ENCODE measurements at places on chromosomes 5 and 9. TPM values are rescaled to one million over a fixed set of nuclear protein-coding genes. Genes with fewer than 3 reads are reported as not detected.

GRCh38 chr9:18761742-18762300, 271.2 kb downstream of the SAXO1 start:
- DNase-seq, result no peak
- peaks cover 7% of the 10 kb centered on the region for H3K27me3 ChIP-seq
- no peak overlapping the region for H3K27ac ChIP-seq
- H3K4me3 ChIP-seq, result no peak overlapping the region

DNA sequence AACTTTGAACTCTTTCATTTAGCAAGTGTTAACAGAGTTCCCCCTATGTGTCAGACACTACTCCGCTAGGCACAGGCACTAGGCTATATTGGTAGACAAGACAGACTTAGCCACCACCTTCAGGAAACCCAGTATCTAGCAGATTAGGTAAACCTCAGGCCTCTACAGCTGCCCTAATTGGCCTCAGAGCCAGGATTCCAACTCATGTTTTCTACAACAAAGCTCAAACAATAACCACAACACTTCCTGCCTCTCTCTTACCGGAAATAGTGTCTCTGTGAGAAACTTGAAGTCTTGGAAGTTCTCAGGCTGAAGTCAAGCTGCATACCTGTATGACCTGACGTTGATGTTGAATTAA, 116.6 kb upstream of the SLC44A1 start:
- peak; percentile 87 for DNase-seq
- H3K4me3 ChIP-seq, result peak overlapping the region; percentile 1
- no peaks in the 10 kb centered on the region for H3K36me3 ChIP-seq
- H3K27ac ChIP-seq, result peak overlapping the region; percentile 3
- peaks cover 24% of the 10 kb centered on the region for H3K27me3 ChIP-seq
- H3K4me1 ChIP-seq, result peaks cover 36% of the 10 kb centered on the region

- H3K27me3 ChIP-seq, result peaks cover 16% of the 10 kb centered on the region
- no peak overlapping the region for H3K27ac ChIP-seq
- H3K4me1 ChIP-seq, result no peaks in the 10 kb centered on the region
- H3K4me3 ChIP-seq, result no peak overlapping the region
These were observed 91.5 kb upstream of the PHF24 start for GRCh38 chr9:34866614-34867013.

- no peak overlapping the region for H3K4me3 ChIP-seq
- no peaks in the 10 kb centered on the region for H3K27me3 ChIP-seq
- DNase-seq, result peak; percentile 42
- no peak overlapping the region for H3K27ac ChIP-seq
- H3K36me3 ChIP-seq, result peaks cover 39% of the 10 kb centered on the region
- H3K4me1 ChIP-seq, result no peaks in the 10 kb centered on the region
These were observed 29.7 kb downstream of the TEX10 start for GRCh38 chr9:100322954-100323536.

- no peak for DNase-seq
- no peaks in the 10 kb centered on the region for H3K27me3 ChIP-seq
- no peak overlapping the region for H3K27ac ChIP-seq
- no peak overlapping the region for H3K4me3 ChIP-seq
- no peaks in the 10 kb centered on the region for H3K36me3 ChIP-seq
These were observed 148.5 kb upstream of the TYRP1 start for GRCh38 chr9:12544700-12545099.

- H3K27me3 ChIP-seq, result peaks cover 2% of the 10 kb centered on the region
- no peak overlapping the region for H3K4me3 ChIP-seq
- no peak for DNase-seq
- no peak overlapping the region for H3K27ac ChIP-seq
- H3K36me3 ChIP-seq, result no peaks in the 10 kb centered on the region
- no peaks in the 10 kb centered on the region for H3K4me1 ChIP-seq
These were observed 353.5 kb downstream of the ENC1 start for GRCh38 chr5:74286734-74287695.

DNA sequence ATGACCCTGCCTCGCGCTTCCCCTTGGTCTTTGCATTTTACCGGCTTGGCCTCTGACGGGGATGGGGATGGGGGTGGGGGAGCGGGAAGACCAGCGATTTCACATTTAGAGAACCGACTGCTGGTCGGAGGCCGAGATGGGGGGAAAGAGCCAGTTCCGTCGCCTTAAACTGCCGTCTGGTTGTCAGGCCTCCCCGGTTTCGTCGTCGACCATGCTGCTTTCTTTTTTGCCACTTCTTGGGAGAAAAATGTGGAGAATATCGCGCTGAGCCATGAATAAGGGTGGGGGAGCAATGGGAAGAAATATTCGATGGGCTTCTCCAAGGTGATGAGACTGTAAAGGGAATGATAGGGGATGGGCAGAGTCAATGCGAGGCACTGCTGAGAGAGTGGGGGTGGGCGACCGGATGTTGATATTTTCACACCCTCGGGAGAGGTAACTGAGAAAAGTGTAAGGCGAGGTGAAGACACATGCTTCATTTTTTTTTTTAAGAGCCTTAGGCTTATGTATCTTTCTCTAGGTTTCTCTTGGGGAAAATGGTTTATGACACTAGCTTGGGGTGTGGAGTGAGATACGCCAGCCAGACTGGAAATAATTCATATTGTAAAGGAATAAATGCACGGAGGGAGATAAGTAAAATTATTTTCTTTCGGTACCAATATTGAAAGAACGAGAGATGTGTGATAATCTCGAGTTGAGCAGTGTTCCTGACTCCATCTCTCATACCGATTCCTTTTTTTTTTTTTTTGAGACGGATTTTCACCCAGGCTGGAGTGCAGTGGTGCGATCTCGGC, 1.1 kb downstream of the KIF2A start:
- peaks cover 50% of the 10 kb centered on the region for H3K36me3 ChIP-seq
- no peaks in the 10 kb centered on the region for H3K27me3 ChIP-seq
- H3K27ac ChIP-seq, result peak overlapping the region; percentile 100
- peak; percentile 73 for DNase-seq

DNA sequence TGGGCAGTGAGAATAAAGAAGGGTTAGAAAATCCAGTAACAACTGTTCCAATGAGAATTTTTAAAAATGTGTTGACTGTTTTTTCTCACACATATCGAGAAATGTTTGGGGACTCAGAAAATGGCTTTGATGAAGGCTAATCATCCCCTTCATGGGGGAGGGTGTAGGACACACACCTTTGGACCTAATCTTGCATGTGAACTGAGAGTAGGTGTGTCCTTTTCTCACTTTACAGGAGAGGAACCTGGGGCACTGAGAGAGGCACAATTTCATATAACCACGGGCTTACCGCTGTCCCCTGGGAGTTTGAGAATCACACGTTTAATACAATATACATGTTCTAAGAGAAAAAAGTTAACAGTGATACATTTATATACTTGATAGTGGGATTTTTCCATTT, 17.3 kb downstream of the FRRS1L start:
- H3K36me3 ChIP-seq, result peaks cover 5% of the 10 kb centered on the region
- H3K4me3 ChIP-seq, result no peak overlapping the region

- H3K4me1 ChIP-seq, result peaks cover 4% of the 10 kb centered on the region
- H3K36me3 ChIP-seq, result peaks cover 51% of the 10 kb centered on the region
- DNase-seq, result no peak
- no peaks in the 10 kb centered on the region for H3K27me3 ChIP-seq
- H3K4me3 ChIP-seq, result no peak overlapping the region
These were observed 25.0 kb downstream of the STOM start for GRCh38 chr9:121345070-121345469.

- H3K36me3 ChIP-seq, result no peaks in the 10 kb centered on the region
- no peak overlapping the region for H3K27ac ChIP-seq
- H3K4me3 ChIP-seq, result no peak overlapping the region
- peaks cover 9% of the 10 kb centered on the region for H3K27me3 ChIP-seq
- H3K4me1 ChIP-seq, result no peaks in the 10 kb centered on the region
These were observed 317.9 kb downstream of the ZSWIM6 start for GRCh38 chr5:61649971-61650370.

DNA sequence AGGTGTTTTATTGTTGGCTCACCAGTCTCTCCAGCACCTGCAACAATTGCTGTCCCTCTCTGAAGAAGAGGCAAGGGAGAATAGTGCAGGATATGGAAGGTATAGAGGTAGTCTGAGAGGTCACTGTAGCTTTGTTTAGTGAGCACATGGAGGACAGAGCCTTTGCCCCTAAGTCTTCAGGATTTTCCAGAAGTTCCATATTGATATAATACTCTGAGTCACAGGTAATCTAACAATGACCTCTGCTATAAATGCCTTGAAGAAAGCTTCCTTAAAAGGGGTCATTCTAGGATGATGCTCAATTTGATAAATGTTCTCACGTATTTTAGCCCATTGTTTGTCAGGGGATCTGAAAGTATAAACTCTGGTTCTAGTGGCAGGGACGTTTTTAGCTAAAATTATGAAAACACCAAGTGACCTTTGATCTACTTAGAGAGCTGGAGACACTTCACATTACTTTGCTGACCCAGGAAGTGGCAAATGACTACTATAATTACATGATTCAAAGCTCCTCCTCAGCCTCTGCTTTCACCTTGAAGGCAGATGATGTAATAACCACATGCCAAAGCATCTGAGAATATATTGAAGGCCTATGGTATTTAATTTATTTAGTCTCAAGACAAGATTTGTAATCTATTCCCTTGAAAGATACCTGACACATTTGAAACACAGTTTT, 366.9 kb upstream of the NUDT12 start:
- no peak for DNase-seq
- H3K27me3 ChIP-seq, result no peaks in the 10 kb centered on the region
- H3K4me1 ChIP-seq, result no peaks in the 10 kb centered on the region
- H3K27ac ChIP-seq, result no peak overlapping the region
- no peak overlapping the region for H3K4me3 ChIP-seq
- no peaks in the 10 kb centered on the region for H3K36me3 ChIP-seq

- DNase-seq, result no peak
- no peak overlapping the region for H3K27ac ChIP-seq
- no peak overlapping the region for H3K4me3 ChIP-seq
- no peaks in the 10 kb centered on the region for H3K4me1 ChIP-seq
- H3K27me3 ChIP-seq, result no peaks in the 10 kb centered on the region
These were observed 1182.0 kb downstream of the MAT2B start for GRCh38 chr5:164687391-164687790.

- no peak for DNase-seq
- H3K4me3 ChIP-seq, result no peak overlapping the region
- H3K36me3 ChIP-seq, result no peaks in the 10 kb centered on the region
- H3K27me3 ChIP-seq, result peaks cover 5% of the 10 kb centered on the region
- no peak overlapping the region for H3K27ac ChIP-seq
These were observed 73.2 kb downstream of the WDR41 start for GRCh38 chr5:77418601-77419581.

- DNase-seq, result peak; percentile 51
- H3K27ac ChIP-seq, result peak overlapping the region; percentile 87
- no peaks in the 10 kb centered on the region for H3K27me3 ChIP-seq
- peaks cover 75% of the 10 kb centered on the region for H3K4me1 ChIP-seq
- H3K36me3 ChIP-seq, result peaks cover 89% of the 10 kb centered on the region
These were observed 60.4 kb downstream of the USP20 start for GRCh38 chr9:129895376-129896268.

GRCh38 chr5:82525626-82526025, 247.5 kb upstream of the RPS23 start:
- H3K27ac ChIP-seq, result no peak overlapping the region
- no peaks in the 10 kb centered on the region for H3K36me3 ChIP-seq
- H3K27me3 ChIP-seq, result no peaks in the 10 kb centered on the region
- peaks cover 3% of the 10 kb centered on the region for H3K4me1 ChIP-seq

DNA sequence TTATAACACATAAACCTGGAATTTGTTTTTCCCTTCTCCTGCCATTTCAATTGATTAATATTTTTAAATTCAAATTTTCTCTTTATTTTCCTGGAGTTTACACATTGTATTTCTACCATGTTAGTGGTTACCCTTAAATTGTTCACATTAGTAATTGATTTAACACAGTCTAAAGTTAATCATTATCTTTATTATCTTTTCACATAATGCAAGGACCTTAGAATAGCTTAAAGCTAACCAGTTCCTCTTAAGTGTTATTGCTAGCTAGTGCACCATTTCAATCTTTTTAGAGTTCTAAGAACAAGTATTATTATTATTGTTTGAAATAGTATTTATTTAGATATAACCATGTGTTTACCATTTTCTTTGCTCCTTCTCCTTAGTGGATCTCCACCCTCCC, 251.2 kb upstream of the FBXL7 start:
- H3K27ac ChIP-seq, result no peak overlapping the region
- H3K4me1 ChIP-seq, result no peaks in the 10 kb centered on the region
- H3K4me3 ChIP-seq, result no peak overlapping the region
- DNase-seq, result no peak
- H3K36me3 ChIP-seq, result no peaks in the 10 kb centered on the region

GRCh38 chr9:102985162-102985895, 9.8 kb upstream of the CYLC2 start:
- H3K27ac ChIP-seq, result no peak overlapping the region
- DNase-seq, result no peak
- no peak overlapping the region for H3K4me3 ChIP-seq
- H3K27me3 ChIP-seq, result no peaks in the 10 kb centered on the region
- H3K36me3 ChIP-seq, result no peaks in the 10 kb centered on the region
- H3K4me1 ChIP-seq, result no peaks in the 10 kb centered on the region

DNA sequence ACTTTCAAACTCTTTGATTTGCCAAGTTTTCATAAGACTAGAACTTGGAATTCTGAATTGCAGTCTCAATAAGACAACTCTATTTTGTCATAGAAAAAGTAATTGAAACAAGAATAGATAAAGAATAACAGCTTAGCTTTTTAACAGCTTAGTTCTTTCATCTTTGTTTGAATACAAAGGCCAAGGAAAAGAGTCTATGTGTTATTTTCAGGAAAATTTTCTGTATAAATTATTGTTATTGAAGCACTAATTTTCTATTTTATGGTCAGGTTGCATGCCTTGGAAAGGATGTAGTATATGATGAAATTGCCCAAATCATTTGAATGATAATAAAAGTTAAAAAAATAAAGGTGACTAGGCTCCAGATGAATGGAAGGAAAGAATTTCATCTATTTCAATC, 25.2 kb upstream of the SPRY4 start:
- peaks cover 10% of the 10 kb centered on the region for H3K27me3 ChIP-seq
- no peaks in the 10 kb centered on the region for H3K36me3 ChIP-seq
- H3K27ac ChIP-seq, result no peak overlapping the region
- no peak for DNase-seq
- H3K4me3 ChIP-seq, result no peak overlapping the region

GRCh38 chr5:74432721-74433120, 207.8 kb downstream of the ENC1 start:
- H3K4me3 ChIP-seq, result no peak overlapping the region
- peaks cover 6% of the 10 kb centered on the region for H3K27me3 ChIP-seq
- H3K27ac ChIP-seq, result no peak overlapping the region
- DNase-seq, result no peak

DNA sequence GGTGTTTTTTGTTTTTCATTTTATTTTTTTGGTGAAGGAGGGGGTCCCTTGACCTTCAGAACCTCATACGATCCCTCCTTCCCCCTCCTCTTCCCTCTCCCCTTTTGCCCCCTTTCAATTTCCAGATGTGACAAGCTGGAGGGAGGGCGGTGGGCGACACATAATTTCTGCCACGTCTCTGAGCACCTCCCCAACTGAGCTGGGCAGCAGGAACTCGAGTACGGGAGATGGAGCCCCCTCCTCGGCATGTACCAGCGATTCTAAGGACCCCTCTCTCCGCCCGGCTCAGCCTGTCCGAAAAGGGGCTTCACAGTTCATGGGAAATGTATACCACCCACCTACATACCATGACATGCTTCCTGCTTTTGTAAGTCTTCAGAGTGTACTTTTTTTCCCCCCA, 52.4 kb downstream of the PRRC2B start:
- H3K4me1 ChIP-seq, result peaks cover 13% of the 10 kb centered on the region
- peaks cover 78% of the 10 kb centered on the region for H3K36me3 ChIP-seq
- no peak overlapping the region for H3K4me3 ChIP-seq

The BAAT gene
- total RNA-seq, result not detected

The LURAP1L gene
- not detected for total RNA-seq

The IL4 gene
- not detected for total RNA-seq

The EDIL3 gene
- not detected for total RNA-seq

The CDH9 gene
- not detected for total RNA-seq

The KIF20A gene
- 72.0 TPM for total RNA-seq

The IL13 gene
- total RNA-seq, result 1.4 TPM

The GLDC gene
- 0.58 TPM for total RNA-seq

The FGF1 gene
- not detected for total RNA-seq

The S1PR3 gene
- total RNA-seq, result not detected

The THBS4 gene
- total RNA-seq, result 0.44 TPM
